ENCODE measurements at places on chromosomes 4 and X. TPM values are rescaled to one million over a fixed set of nuclear protein-coding genes. Genes with fewer than 3 reads are reported as not detected.

Gene NAP1L3
- not detected for total RNA-seq

- no peak overlapping the region for H3K4me3 ChIP-seq
- peaks cover 15% of the 10 kb centered on the region for H3K4me1 ChIP-seq
- H3K27ac ChIP-seq = no peak overlapping the region
- no peaks in the 10 kb centered on the region for H3K27me3 ChIP-seq
- no peaks in the 10 kb centered on the region for H3K36me3 ChIP-seq
- DNase-seq = no peak
These were observed 31.9 kb downstream of the MGAT4D start for GRCh38 chr4:140466146-140466545.

GRCh38 chr4:109313168-109314133 is 11.0 kb upstream of the COL25A1 start:
- no peaks in the 10 kb centered on the region for H3K4me1 ChIP-seq
- no peak overlapping the region for H3K27ac ChIP-seq
- H3K36me3 ChIP-seq = no peaks in the 10 kb centered on the region
- no peak for DNase-seq
- no peaks in the 10 kb centered on the region for H3K27me3 ChIP-seq

Gene HELT
- not detected for total RNA-seq

Gene SYNPO2
- 400 TPM for total RNA-seq

Gene ADH6
- 14.6 TPM for total RNA-seq

DNA sequence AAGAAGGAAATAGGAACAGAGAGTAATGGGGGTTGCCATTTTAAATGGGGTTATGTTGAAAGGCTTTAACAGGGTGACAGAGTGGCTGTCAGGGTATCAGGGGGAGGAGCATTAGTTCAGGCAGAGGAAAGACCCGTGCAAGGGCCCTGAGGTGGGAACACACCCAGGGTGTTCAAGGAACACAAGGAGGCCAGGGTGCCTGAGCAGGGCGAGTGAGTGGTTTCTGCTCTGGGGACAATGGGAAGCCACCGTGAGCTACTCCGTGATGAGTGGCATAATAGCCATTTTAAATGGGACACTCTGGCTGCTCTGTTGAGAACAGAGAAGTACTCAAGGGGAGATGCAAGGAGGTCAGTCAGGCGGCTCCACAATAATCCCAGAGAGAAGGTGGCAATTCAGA is 4.5 kb downstream of the EVC2 start:
- no peak overlapping the region for H3K4me3 ChIP-seq
- no peaks in the 10 kb centered on the region for H3K36me3 ChIP-seq
- DNase-seq = no peak
- no peak overlapping the region for H3K27ac ChIP-seq
- peaks cover 16% of the 10 kb centered on the region for H3K27me3 ChIP-seq

Gene CTBP1
- total RNA-seq = 183 TPM

- no peaks in the 10 kb centered on the region for H3K27me3 ChIP-seq
- H3K36me3 ChIP-seq = no peaks in the 10 kb centered on the region
- H3K27ac ChIP-seq = no peak overlapping the region
- H3K4me1 ChIP-seq = no peaks in the 10 kb centered on the region
- no peak overlapping the region for H3K4me3 ChIP-seq
- DNase-seq = no peak
These were observed 223.1 kb downstream of the FMR1NB start for GRCh38 chrX:148204195-148204594.

GRCh38 chr4:150078041-150078578 is at the start of gene DCLK2:
DCLK2 (plus strand) TSS chr4:150078445; CDS start chr4:150079028, 583 bp downstream.
- peak within 1 kb of the TSS; percentile 56 for H3K4me3 ChIP-seq
- H3K27ac ChIP-seq = peak within 1 kb of the TSS; percentile 90
- H3K36me3 ChIP-seq = no peaks in the 10 kb centered on the region
- peaks cover 13% of the 10 kb centered on the region for H3K4me1 ChIP-seq
- DNase-seq = peak; percentile 59
- H3K27me3 ChIP-seq = no peaks in the 10 kb centered on the region

DNA sequence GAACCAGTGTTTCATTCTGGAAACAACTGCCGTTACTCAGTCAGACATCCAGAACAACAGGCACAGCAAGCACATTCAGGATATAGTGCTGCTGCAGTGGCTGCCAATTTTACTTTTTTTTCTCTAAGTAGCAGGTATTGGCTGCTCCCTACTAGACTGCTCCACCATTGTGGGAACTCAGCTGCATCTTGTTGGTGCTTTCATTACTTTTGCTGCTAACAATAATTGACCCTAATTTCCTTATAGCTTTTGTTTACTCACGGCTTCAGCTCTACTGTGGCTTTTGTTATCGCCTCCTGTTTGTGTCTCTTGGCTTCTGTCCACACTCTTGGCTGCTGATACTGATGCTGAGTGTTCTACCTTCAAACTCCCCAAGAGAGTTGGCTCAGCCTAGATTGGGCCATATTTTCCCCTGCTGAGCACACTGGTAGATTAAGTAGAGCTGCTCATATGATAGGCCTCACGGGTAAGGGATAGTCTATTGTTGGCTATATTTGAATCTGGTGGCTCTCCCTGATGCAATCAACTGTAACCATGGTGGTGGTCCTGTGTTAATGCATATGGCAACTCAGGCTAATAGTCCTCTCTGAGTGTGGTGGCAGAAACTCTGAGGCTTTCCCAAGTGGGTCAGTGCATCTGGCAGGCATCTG is 44.5 kb upstream of the IL2 start:
- no peak overlapping the region for H3K27ac ChIP-seq
- no peaks in the 10 kb centered on the region for H3K4me1 ChIP-seq
- no peaks in the 10 kb centered on the region for H3K36me3 ChIP-seq
- H3K27me3 ChIP-seq = no peaks in the 10 kb centered on the region
- H3K4me3 ChIP-seq = no peak overlapping the region
- DNase-seq = no peak

Gene POU4F2
- total RNA-seq = not detected

- no peak for DNase-seq
- H3K36me3 ChIP-seq = no peaks in the 10 kb centered on the region
- H3K27ac ChIP-seq = no peak overlapping the region
- no peaks in the 10 kb centered on the region for H3K27me3 ChIP-seq
- H3K4me3 ChIP-seq = no peak overlapping the region
These were observed 731.3 kb downstream of the DMD start for GRCh38 chrX:32480019-32480418.

DNA sequence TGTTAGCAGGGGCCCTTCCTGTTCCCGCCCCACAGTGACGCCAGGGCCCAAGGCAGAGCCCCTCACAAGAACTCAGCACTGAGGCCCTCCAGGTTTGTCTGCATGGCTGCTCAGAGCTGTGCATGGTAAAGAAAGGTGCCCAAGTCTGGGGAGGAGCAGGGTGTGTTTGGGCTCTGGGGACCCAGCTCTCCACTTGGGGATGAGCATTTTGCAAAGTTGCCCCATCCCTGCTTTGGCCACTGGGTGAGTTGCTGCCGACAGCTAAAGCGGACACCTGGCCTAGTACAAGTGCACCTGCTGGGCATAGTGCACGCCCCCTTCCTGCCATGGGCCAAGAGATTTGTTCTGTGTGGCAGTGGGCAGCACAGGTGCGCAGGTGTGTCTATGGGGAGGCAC is 2.0 kb upstream of the MXD4 start:
- DNase-seq = no peak
- no peaks in the 10 kb centered on the region for H3K36me3 ChIP-seq
- H3K4me3 ChIP-seq = no peak overlapping the region
- no peak overlapping the region for H3K27ac ChIP-seq
- H3K4me1 ChIP-seq = peaks cover 38% of the 10 kb centered on the region

GRCh38 chrX:152044383-152044782 is 69.9 kb upstream of the GABRE start:
- DNase-seq = no peak
- no peaks in the 10 kb centered on the region for H3K36me3 ChIP-seq
- no peaks in the 10 kb centered on the region for H3K4me1 ChIP-seq
- H3K4me3 ChIP-seq = no peak overlapping the region
- no peaks in the 10 kb centered on the region for H3K27me3 ChIP-seq
- H3K27ac ChIP-seq = no peak overlapping the region

Gene CT45A2
- total RNA-seq = not detected
